ENCODE measurements at places on chromosomes 3 and 15. TPM values are rescaled to one million over a fixed set of nuclear protein-coding genes. Genes with fewer than 3 reads are reported as not detected.

SLC2A2 gene
- not detected for total RNA-seq

TIMP4 gene
- 0.08 TPM for total RNA-seq

OSTN gene
- not detected for total RNA-seq

TM4SF18 gene
- 2.4 TPM for total RNA-seq

MYZAP gene
- total RNA-seq = 0.72 TPM

MAP2K5 gene
- 4.3 TPM for total RNA-seq

FBXL22 gene
- 2.1 TPM for total RNA-seq

CRTC3 gene
- 16.5 TPM for total RNA-seq

GUCA1C gene
- total RNA-seq = not detected

SECISBP2L gene
- 19.7 TPM for total RNA-seq

LDHAL6B gene
- total RNA-seq = not detected

SHC4 gene
- total RNA-seq = 2.9 TPM

MYLK gene
- total RNA-seq = 213 TPM

SLCO2A1 gene
- total RNA-seq = 0.16 TPM

CCDC32 gene
- 24.4 TPM for total RNA-seq

PPP1R14D gene
- not detected for total RNA-seq

GOLGA8Q gene
- total RNA-seq = 0.45 TPM

FBXO45 gene
- 18.3 TPM for total RNA-seq

PGBD4 gene
- 1.5 TPM for total RNA-seq
